ENCODE measurements at places on chromosomes 2 and 18.

DNA sequence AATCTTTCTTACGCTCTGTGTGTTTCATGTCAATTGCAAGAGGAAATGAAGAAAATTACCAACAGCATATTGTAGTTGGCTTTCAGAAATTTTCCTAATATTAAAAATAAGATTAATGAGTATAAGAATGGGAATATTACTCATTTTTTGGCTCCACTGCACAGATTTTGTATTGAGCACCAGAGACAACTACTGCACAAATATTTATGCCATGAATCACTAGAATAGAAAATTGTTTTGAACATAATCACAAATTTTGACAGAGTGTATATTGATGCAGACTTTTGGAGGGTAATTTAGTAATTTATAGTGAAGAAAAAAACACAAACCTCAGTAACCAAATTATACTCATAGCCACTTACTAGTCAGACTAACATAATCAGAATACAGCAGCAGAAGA, 118.3 kb downstream of the DOK6 start:
- no peak for DNase-seq

DNA sequence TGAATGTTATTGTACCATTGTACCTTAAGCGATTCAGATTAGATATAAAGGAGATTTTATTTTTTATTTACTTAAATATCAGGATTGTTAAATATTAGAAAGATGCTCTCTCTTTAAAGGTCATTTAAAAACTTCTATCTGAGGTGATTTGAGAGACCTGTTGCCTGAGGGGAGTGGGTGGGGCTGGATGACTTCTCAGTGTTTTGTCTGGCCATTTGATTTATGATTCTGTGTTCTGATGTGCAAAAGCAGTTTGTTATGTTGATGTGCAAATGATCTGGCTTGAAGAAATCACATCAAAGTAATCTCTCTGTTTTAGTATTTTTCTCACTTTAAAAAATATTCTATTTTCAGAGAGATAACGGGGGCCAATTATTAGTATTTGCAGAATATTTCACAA, 370.8 kb downstream of the NUP35 start:
- DNase-seq: no peak

GRCh38 chr2:111661286-111661940, 222.6 kb downstream of the ANAPC1 start:
- DNase-seq: no peak

GRCh38 chr2:123514613-123515207, 510.4 kb upstream of the CNTNAP5 start:
- DNase-seq: no peak

GRCh38 chr2:219998714-219999227, 371.3 kb downstream of the SLC4A3 start:
- peak; percentile 4 for DNase-seq

- DNase-seq: no peak
Measured at GRCh38 chr2:107027205-107027604, 141.2 kb upstream of the ST6GAL2 start.

GRCh38 chr2:18262601-18263000, 297.9 kb downstream of the RDH14 start:
- no peak for DNase-seq

DNA sequence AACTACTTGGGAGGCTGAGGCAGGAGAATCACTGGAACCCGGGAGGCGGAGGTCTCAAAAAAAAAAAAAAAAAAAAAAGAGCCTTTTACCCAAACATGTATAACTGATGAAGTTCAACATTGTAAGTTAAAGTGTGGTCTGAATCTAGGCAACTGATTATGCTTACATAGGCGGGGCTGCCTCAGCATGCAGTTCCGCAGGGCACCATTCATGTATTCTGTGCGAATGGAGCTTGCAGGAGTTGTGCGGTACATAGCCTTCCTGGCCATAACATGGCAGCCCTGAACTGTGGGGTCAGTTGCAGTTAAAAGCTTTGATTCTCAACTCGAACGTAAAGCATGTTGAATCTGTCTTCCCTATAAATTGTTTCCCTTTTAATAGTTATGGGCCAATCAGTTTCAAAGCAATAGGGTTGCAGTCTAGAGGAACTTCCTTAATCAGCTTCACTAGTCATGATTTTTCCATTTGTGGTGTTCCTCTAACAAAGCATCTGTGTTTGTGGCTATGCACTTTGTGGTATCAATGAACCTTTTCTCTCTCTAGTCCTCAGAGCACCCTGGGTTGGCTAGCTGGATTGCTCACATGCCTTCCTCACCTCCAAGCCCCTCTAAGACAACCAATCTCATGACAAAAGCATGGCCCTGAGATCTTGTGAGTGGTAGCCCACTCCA, 30.6 kb upstream of the CEP68 start:
- DNase-seq: no peak

- DNase-seq: no peak
Measured at GRCh38 chr2:65868177-65868576, 435.8 kb upstream of the SPRED2 start.

DNA sequence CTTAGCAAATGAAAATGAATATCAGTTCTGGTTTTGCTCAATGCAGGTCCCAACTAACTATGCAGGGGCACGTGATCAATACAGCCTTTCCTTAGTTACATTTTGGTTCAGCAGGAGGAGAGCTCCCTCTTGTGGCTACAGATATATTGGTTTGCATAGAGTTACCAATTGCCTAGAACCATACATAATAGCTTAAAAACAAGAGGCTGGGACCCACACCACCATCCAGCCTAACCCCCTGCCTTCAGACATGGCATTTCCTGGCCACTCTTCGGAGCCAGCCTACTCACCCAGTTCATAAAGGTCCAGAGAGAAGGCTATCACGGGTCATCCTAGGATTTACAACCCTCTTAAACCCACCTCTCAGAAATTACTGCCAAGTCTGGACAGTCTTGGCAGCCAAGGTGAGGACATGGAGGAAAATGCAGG, 10.5 kb downstream of the CCDC93 start:
- DNase-seq: peak; percentile 69

- DNase-seq: peak; percentile 21
Measured at GRCh38 chr2:240875228-240876034, 6.8 kb downstream of the AGXT start.

GRCh38 chr2:98093611-98094010, 6.6 kb downstream of the VWA3B start:
- DNase-seq: no peak

GRCh38 chr2:179677077-179677688, 184.2 kb downstream of the ZNF385B start:
- DNase-seq: no peak

DNA sequence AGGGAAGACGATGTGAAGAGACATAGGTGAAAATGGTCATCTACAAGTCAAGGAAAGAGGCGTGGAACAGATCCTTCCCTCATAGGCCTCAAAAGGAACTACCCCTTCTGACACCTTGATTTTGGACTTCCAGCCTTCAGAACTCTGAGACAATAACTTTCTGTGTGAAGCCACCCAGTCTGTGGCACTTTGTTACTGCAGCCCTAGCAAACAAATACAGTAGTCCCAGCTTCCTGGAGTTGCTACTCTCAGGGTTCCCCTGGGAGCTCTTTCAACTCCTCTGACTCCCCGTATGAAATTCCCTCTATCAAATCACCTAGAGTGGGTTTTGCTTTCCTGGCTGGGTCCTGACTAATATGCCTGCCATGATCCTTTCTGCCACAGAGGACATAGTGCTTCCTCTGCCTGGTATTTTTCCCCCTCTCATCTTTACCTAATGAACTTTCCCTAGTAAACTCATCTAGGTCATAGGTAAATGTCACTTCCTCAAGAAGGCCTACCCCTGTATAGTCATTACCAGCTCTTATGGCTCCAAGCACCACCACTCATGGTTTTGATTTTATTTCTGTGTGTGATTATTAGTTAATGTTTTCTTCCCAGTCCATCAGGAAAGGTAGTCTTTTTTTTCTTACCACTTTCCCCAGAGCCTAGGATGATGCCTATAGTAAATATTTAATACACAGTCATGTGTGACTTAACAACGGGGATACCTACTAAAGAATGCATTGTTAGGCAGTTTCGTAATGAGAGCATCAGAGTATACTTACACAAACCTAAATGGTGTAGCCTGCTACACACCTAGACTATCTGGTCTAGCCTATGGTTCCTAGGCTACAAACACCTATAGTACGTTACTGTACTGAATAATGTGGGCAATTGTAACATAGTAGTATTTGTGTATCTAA, 111.5 kb upstream of the LGALSL start:
- no peak for DNase-seq

GRCh38 chr2:97691166-97691565, 21.7 kb downstream of the C2orf92 start:
- no peak for DNase-seq

DNA sequence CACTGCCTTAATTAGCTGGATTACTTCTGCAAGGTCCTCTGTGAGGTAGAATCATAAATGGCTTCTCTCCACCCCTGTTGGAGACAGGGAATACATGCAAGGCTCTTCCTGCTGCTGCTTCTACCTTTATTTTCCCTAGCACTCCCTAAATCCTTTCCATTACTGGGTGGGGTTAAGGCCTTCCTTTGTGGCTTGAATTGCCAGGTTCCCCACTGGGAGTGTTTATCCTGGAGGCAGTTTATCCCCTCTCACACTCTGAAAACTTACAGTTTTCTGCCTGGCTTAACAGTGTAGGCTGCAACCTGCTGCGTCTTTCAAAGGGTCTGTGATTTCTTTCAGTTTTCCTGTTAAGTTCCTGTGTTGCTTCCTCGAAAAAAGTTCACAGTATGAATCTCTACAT, 1062.3 kb upstream of the CRIM1 start:
- no peak for DNase-seq

DNA sequence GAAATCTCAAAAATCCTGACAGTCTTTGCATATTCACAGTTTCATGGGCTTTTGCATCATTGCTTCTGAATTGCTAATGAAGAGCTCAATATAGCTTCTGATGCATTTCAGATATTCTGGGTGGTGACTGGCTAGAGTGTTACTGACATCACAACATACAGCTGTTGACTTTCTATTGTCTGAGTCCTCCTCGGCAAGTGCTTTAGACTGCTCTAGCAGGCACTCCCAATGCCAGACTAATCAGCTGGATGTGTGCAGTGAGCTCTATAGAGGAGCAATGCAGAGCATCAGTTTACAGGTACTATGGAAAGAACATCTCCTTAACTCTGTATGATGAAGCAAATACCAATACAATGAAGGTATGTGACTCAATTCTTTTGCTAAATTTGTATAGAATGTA, 54.9 kb downstream of the R3HDM1 start:
- DNase-seq: no peak

GRCh38 chr2:234733795-234734600, 217.8 kb upstream of the SH3BP4 start:
- DNase-seq: no peak

DNA sequence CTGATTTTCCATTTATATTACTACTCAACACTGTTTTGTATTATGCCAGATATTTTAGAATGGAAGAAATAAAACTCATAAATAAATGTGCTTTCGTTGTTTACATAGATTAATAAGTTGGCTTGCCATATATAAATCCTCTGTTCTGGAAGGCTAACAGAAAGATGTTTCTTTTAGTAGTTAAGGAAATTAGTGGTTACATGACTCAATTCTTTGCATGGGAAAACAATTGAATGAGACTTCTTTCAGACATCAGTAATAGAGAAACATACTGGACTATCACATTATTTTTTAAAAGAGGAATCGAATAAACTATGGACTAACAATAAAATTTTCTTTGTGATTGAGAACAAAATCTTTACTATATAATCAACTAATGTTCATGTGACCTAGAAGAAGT, 336.5 kb downstream of the KCNS3 start:
- DNase-seq: no peak

GRCh38 chr2:82158150-82158549, 1853.6 kb upstream of the LRRTM1 start:
- DNase-seq: no peak

GRCh38 chr18:23932385-23933067, 82.0 kb upstream of the TTC39C start:
- no peak for DNase-seq

GRCh38 chr2:51000849-51001617, 30.9 kb downstream of the NRXN1 start:
- DNase-seq: no peak
